ENCODE measurements at places on chromosomes 4 and X.

- no peak for DNase-seq
Measured at GRCh38 chrX:85851418-85851817, 195.9 kb downstream of the CHM start.

- DNase-seq = no peak
Measured at GRCh38 chr4:83890231-83890630, 354.3 kb downstream of the GPAT3 start.

DNA sequence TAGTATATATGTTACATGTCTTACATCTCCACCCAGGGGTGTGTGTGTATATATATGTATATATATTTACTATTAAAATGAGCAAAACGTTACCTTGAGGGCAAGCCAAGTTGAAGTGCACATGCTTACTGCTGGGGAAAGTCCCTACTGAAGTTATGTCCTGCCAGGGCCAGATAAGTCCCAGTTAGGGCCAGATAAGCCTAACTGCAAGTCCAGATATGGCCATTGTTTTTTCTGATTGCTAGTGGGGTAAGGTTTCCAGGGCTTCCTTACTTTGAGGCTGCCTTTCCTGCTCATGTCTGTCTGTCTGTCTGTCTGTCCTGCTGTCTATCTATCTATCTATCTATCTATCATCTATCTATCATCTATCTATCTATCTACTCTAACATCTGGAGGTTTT, 19.3 kb upstream of the ZNF81 start:
- DNase-seq = no peak

- DNase-seq = no peak
Measured at GRCh38 chr4:30920043-30920442, 199.9 kb downstream of the PCDH7 start.

DNA sequence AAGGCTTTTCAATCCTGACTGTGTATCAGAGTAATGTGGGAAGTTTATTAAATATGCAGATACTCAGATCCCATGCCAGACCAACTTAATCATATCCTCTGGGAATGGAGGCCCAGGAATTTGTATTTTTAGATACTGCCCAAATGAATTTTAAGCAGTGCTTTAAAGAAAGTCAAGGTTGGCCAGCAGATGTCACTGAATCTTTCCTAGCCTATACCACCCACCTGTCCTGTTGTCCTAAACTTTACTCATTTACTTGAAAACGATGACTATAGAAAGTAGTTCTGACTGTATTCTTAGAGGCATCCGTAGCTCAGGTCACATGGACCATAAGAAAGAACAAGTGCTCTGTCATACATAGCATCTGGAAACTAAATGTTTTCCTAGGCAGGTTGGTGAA, 79.9 kb downstream of the AMOT start:
- no peak for DNase-seq

GRCh38 chr4:90603540-90603939, 476.3 kb downstream of the CCSER1 start:
- DNase-seq = no peak

- DNase-seq = no peak
Measured at GRCh38 chrX:101550362-101550750, at the start of gene ARMCX1. Gene ARMCX1 (plus strand): TSS chrX:101550547. CDS start chrX:101552931, 2,384 bp downstream.

DNA sequence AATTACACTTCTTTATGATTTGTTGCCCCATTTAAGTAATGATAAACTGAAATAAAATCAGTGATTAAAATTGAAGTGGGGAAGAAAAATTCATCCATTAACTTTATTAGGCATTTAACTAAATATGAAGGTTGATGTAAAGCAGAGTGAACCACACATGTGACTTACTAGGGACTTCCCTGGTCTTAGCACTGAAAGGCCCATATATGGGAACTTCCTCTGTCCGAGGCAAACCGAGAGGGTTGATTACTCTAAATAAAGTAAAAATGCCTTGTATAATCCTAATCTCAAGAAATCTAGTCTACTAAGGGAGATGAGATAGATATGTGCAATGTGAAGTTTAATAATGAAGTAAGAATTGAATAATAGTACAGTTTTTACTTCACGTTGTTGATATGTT, 403.9 kb upstream of the RPS6KA3 start:
- no peak for DNase-seq

GRCh38 chr4:74874753-74875367, 58.1 kb upstream of the PARM1 start:
- peak; percentile 3 for DNase-seq

DNA sequence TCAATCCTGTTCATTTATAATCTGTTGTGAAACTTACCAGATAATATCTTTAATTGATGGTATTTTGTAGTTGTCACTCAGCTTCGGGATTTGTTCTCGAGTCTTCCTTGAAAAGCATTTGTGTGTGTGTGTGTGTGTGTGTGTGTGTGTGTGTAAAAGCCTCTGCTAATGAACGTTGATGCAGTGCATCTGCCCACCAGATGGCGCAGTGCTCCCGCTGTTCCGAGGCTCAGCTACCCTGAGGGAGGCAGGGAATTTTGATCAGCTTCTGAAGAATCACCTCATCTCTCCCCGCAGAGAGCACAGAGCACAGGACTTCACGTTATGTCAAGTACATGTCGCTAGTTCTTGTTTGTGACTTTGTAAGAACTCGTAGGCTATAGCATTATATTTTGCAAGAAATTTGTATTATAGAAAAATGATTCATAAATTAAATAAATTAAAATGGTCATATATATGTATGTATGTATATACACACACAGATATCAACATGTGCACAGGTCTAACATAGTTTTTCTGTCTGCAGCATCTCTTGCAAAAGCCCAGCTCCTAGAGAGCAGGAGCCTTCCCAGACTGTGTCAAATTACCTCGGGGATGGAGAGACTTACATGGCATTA, 316.7 kb upstream of the IGFBP7 start:
- DNase-seq = no peak

DNA sequence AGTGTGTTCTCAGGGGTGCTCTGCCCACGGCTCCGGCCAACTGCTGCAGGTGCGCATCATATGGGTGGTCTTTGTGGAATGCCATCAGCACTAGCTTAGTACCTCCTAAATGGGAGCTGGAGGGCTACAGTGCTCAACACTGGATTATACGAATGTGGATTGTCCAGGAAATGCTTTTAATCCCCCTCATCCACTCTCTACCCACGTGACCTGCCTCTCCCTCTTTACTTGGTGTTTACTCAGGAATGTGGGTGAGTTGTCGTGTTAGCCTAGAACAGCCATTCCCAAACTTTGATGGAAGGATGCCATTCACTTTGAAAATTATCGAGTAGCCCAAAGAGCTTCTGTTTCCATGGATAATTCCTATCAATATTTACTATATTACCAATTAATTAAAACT, 150.8 kb downstream of the PTTG2 start:
- no peak for DNase-seq

DNA sequence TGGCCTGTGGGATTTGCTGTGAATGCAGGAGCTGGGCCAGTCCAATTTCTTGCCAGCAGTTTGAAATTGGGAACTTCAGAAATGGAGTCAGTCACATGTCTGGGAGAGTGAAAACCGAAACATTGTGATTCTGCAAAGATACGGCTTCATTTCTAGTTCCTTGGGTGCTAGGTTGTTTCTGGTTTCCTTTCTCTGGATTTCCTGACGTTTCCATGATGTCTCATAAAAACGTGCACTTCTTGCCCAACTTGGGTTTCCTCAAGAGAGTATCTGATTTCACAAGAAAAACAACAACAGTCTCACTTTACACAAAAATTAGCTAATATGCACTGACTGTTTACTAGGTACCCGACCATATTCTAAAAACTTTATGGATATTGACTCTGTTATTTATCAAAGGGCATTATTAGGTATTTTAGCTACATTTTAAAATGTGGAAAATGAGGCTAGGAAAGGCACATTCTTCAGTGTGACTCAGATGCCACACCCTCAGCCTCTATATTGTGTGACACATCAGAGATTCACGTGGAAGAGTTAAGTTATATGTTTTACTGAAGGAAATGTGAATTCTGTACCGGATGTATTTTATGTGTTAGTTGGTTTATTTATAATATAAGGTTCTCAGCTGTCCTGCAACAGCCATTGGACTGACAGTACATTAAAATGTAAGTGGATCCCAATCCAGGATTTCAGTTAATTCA, 225.0 kb upstream of the PUDP start:
- DNase-seq = no peak

GRCh38 chr4:153335665-153336064, 8.8 kb upstream of the MND1 start:
- no peak for DNase-seq

- DNase-seq = no peak
Measured at GRCh38 chr4:146244496-146244895, 30.2 kb downstream of the REELD1 start.

DNA sequence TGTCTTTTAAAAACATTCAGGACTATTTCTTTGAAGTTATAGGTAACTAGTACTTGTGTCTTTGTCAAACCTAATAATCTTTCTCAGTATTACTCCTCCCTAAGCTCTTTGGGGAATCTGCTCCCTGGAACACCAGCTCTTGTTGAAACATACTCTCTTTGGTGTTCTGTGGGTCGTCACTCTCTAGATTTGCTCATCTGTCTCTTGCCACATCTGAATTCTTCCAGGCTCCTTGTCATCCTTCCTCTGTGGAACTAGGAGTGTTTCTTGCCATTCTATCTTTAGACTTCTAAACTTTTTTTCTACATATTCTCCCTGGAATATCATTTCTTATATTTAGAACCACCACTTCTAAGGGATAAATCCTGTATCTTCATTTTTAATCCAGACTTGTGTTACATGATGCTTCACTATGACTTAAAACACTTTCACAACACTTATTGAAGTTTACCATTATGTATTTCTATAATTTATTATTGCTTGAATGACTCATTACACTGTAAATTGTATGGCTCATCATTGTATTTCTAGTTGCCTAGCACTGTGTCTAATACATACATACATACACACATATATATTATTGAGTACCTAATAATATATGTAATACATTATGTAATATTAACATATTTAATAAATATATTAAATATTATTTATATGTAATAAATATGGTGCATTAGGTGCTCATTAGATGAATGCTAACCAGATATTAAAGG, 186.1 kb downstream of the TMA16 start:
- DNase-seq = no peak

DNA sequence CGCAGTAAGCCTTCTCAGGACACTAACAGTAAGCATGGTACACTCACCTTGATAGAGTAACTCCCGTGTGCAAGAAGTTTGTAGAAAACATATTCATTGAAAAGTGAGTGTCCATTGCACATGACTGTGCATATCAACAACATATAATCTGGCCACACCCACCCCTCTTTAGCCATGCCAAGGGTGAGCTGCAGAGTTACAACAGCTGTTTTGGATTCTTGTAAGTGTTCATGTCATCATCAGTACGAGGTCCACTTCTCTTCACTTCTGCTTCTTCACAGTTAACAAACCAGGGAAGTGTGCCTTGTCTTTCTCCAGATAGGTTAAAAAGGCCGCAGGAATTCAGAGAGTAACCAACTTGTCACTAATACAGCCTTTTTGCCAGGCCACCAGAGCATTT, 116.6 kb downstream of the IRF2 start:
- no peak for DNase-seq

DNA sequence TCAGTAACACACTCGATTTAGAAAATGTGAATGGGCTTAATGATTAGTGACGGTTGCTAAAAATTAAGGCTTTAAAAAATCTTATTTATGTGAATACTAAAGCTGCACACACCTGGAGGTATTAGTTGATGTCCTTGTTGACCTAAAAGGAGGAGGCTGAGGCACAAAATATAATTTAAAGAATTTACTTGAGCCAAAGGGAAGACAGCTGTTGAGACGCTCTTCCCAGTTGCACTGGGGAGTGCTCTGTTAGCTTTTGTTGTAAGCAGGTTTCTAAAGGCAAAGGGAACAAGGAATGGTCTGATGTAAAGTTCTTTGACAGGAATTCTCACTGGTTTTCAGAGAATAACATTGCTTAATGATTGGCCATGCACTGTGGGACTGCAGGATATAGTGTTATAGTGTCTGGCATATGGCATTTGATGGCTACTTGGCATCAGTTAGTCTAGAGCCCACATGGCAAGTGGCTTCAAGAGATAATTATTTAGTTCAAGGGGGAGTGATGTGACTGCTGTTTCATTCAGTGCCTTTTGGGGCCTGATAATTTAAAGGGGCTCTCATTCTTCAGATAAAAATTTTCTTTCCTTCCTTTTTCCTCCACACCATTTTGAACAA, 30.8 kb upstream of the PGM2 start:
- no peak for DNase-seq

DNA sequence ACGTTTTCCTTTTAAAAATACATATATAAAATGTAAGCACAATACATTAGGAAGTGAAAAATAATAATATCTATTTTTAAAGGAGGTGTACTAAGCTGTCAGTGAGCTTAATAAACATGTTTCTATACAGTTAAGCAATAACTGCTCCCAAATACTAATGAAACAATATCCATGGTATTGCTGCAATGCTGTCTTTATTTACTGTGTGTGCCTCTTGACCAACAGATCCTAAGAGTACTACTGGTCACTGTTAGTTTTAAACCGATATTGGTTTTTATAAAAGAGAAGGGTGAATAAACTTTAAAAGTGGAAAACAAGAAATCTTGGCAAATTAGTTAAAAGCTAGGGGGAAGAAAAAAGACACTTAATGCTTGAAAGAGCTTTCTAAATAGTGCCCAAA, 1029.0 kb downstream of the FSTL5 start:
- no peak for DNase-seq

- no peak for DNase-seq
Measured at GRCh38 chrX:153800177-153800722, 5.8 kb downstream of the SSR4 start.

- DNase-seq = no peak
Measured at GRCh38 chr4:152530600-152530999, 5.3 kb downstream of the FBXW7 start.

DNA sequence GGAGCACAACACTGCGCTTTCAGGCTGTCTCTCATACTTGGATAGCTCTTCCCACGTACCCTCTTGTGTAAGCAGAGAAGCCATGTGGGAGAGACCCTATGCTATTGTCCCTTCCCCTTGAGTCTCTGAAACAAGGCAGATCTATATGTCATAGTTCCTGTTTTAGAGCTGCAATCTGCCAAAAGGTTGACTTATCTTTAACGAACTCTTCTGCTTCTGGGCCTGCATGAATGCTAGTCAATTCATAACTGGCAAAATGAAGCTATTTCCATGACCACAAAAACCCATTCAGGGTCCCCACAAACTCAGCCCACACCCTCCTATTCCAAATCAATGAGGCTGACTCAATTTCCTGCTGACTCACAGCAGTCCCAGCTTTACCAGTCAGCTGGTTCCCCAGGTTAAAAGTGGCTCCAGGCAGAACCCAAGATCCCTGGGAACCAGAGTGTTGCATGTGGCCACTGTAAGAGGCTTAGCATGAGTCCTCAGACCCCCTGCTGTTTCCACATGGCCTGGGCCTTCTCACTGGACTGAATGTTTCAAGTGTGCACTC, 25.3 kb upstream of the SOD3 start:
- no peak for DNase-seq

GRCh38 chr4:164134388-164134787, 619.5 kb upstream of the SMIM31 start:
- no peak for DNase-seq

GRCh38 chr4:41681054-41681453, 67.5 kb downstream of the PHOX2B start:
- DNase-seq = no peak

DNA sequence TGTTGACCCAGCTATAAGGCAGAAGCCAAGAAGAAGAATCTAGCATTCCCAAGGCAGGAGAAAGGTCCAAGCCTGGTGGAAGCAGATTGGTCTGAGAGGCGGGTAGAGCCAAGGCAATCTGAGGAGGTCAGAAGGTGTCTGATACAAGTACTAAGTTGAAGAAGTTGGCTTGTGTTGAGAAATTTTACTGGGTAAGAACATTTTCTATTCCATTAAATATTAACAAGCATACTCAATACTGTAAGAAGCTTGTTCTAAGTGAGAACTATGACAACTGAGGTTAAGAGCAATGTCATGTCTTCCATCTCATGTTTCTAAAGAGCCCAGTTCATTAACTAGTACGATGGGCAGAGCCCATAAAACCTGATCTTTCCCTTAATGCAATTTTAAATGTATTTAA, 75.0 kb downstream of the FAM13A start:
- no peak for DNase-seq
